Pulmonary artery endothelial cell (primary cell): ENCODE measurements at places on chromosomes 3 and 15. TPM values are rescaled to one million over a fixed set of nuclear protein-coding genes. Genes with fewer than 3 reads are reported as not detected.

GRCh38 chr3:60268123-60268522 is 983.1 kb downstream of the FHIT start:
- DNase-seq = no peak

GRCh38 chr3:35664460-35664919 is 25.2 kb downstream of the ARPP21 start:
- peak; percentile 30 for DNase-seq

DNA sequence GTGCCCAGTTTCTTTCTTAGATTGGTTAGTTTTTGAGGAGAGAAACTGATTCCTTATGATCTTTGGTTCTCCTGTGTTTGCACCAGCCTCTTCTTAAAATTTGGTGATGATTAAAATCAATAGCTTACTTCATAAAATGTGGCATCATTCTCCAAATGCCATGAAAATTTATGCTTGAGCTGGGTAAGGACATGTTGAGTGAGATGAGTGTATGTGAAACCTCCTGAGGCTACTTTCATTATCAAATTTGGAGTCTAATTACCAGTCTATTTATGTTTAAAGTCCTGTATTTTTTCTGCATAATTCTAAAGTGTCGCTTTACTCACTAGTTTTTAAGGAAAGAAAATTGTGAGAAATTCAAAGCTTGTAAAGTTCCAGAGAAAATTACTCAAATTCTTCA is 102.1 kb downstream of the DIPK2A start:
- DNase-seq = no peak

DNA sequence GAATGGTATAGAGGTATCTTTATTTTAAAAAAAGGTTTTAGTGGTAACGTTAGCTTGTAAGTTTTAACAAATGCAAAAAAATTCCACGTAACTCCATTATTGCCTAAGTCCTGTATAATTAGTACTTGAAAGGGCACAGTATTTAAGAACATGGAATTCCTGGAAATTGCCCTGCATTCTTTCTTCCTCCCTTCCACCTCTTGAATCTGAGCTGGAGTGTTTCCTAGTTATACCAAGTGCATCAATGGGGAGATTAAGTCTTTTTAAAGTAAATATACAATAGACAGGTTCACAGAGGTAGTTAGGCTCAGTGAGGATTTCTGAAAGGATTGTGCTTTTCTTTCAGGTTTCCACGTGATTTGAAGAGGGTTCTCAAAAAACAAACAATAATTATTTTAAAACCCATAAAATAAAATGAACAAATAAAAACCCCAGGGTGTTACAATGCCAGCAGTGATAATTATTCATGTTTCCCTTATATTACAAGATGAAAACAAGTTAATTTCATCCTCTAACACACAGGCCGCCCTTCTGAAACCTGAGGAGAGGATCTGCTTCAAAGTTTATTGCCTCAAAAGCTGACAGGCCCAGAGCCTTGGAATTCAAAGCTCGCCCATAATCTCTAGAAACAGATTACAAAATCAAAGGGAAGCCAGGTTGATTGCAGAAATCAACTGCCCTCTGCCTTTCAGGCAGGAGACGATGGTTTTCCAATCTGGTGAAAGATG is 128.8 kb upstream of the LMOD3 start:
- DNase-seq = no peak

DNA sequence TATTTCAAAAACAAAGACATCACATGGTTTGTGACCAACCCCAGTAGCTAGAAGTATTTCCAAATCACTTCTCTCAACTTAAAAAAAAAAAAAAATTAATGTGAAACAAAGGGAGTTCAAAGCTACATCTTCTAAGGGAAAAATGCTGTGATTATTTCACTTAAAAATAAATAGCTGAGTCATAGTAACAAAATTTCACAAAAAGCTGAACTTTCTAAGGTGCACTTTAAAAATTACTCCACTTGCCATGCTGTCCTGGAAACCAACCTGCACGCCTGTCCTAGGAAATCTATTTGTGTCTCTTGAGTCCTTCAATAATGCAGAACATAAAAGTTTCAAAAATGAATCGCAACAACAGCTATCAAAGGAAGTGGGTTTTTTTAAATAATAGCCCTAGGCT is 1.8 kb downstream of the ACAP2 start:
- no peak for DNase-seq

DNA sequence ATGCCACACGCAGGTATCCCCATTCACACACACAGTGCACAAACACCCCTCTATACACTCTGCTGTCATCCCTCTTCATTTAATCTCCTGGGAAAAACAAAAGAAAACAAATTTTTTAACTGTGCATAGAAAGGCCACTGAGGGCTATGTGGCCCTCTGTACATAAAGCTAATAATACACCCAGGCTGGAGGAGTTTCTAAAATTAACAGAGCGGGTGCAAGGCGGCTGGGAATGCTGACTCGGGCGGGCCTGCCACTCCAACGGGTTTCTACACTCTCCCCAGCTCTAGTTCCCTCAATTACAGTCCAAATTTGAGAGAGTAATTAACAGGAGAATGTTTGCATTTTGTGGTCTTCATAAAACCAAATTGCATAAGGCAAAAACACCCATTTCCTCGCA is 23.1 kb downstream of the HCN4 start:
- no peak for DNase-seq

DNA sequence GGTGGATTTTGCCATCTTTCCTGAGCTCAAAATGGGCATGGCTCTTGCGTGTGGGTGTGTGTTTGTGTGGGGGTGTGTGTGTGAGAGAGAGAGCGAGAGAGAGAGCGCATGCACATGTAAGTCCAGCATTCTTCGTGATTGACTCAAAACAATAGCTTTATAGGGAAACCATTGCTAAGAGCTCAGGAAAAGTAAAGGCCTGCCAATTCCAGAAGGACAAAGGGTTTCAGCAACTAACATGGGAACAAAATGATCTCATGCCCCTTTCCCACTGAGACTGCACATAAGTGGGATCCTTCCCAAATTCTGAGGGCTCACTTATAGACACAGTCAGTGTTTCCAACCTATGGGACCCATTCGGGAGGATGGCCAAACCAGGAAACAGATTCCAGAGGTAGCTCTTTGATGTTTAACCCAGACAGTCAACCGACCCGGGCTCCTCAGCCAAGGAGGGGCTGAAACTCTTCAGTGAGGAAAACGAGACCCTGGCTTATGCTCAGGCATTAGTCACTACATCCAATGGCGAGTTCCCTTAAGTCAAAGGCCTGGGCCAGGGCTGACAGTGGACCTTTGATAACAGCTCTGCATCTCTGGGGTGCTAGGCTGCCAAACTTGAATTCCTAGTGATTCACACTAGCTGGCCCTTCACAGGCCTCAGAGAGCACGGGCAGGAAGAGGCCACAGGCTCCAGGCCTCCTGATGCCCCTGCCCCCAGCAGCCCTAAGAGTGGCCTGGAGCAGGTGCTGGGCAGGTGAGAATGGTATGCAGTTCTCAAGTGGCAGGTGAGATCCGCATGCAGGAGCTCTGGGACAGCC is 305.0 kb upstream of the C2CD4B start:
- DNase-seq = peak; percentile 10

DNA sequence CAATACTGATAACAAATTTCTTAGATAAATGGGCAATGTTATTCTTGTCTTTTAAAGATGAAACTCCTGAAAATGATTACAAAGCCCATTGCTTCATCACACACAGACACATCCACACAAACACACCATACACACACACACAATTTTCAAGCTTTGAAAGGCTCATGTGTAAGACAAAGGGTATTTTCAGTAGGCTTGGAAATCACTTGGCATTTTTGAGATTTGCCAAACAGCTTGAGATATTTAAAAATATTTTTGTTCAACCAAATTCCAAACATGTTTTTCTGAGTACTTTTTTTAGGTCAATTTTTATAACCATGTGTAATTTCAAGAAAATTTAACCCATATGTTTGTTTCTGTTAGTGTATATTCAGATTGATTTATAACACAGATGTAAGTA is 283.7 kb downstream of the ROBO2 start:
- no peak for DNase-seq

DNA sequence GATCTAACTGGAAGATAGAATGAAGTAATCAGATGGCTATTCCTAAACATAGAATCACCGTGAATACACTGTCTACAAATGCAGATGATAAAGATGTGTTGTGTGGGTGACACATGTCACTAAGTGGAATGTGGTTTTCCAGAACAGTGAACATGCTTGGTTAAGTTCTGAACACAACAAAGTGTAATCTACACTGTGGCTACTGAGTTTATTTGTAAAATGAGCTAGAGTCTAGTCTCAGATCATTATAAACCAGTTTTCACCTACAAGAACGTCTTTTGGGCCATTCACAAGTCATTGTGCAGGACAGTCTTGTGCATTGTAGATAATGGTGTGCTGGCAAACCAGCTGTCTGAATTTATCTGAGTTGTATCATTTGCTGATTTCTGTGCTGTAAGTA is 35.3 kb downstream of the OXNAD1 start:
- DNase-seq = no peak

DNA sequence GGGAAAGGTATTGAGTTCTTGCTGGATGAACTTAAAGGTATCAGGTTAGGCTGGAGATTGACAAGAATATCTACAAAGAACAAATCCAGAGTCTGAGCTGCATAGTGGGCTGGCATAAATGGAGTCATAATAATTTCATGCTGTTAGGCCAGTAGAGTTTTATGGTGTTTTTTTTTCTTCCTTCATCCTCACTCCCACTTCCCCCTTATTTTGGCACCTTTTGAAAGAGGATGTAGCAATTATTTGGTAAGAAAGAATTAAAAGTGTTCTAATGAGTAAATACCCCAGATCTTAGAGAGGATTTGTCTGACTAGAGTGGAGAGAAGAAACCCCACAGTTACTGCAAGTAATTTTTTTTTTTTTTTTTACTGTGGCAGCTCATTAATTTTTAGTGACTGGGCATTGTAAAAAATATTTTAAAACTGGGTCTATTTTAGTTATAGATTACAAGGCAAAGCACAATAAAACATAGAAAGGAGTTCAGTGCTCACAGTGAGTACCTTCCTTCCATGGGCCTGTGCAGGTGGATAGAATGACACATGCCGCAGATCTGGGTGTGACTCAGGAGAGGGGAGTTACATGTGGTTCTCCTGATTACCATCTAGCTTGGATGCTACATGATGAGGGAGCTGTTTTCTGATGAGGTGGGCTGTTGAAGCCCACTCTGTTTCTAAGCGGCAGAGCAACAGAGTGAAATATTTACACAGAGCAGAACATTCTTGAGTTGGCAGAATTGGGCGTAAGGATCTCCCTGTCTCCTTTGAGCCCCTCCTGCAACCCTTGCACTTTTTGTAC is 5.3 kb downstream of the EDEM1 start:
- no peak for DNase-seq

DNA sequence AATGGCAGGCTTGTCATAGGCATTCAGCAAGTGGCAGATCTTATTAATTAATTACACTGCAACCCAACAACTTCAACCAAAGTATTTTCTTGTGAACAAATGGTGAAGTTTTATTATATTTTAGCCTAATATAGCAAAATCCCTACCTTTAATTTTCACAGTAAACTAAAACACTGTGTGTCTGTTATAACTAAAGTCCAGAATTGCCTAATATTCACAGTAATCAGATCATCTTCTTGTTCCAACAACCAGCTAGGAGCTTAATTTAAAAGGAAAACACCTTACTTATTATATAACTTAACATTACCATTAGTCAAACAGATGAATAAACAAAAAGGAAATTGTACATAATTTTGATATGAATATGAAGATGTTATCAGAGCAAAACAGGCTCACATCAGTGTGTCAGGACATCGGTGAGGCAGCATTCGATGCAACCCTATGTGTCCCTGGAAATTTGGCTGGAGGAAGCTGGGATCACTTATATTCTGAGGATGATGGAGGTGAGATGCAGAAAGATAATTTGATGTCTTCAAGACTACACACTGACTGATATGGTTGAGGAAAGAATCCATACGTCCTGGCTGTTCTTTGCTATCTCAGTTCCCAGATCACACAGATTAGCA is 189.3 kb upstream of the EIF1B start:
- DNase-seq = no peak

DNA sequence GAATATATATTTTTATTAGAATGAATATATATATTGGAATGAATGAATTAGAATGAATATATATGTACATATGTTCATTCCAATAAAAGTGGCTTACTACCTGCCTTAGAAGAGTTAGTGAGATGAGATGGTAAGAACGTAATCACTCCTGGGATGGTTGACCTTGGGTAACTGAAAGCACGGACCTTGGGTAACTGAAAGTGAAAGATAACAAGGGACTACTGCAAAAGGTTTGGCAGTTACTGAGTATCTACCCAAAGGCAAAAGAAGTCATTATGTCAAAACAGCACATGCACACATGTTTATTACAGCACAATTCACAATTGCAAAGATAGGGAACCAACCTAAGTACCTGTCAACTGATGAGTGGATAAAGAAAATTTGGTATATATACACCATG is 16.5 kb downstream of the ARNT2 start:
- DNase-seq = no peak

Gene CLDN1
- 0.07 and 0.14 TPM in 2 replicates for total RNA-seq

Gene CDHR4
- total RNA-seq = not detected in 2 replicates

Gene CFAP20DC
- 1.1 and 2.3 TPM in 2 replicates for total RNA-seq

Gene UROC1
- not detected in 2 replicates for total RNA-seq

Gene ITPKA
- 0.46 and 2.8 TPM in 2 replicates for total RNA-seq

Gene KLHL24
- total RNA-seq = 53.9 and 68.9 TPM in 2 replicates

Gene SLC28A2
- not detected in 2 replicates for total RNA-seq

Gene SHC4
- total RNA-seq = 0.18 and 0.33 TPM in 2 replicates

Gene SPINK8
- not detected in 2 replicates for total RNA-seq
